Activated naive CD4-positive, alpha-beta T cell treated with Interleukin-2 at 50 U/mL for 16 hours (primary cell): ENCODE measurements at places on chromosomes 6 and 20.

DNA sequence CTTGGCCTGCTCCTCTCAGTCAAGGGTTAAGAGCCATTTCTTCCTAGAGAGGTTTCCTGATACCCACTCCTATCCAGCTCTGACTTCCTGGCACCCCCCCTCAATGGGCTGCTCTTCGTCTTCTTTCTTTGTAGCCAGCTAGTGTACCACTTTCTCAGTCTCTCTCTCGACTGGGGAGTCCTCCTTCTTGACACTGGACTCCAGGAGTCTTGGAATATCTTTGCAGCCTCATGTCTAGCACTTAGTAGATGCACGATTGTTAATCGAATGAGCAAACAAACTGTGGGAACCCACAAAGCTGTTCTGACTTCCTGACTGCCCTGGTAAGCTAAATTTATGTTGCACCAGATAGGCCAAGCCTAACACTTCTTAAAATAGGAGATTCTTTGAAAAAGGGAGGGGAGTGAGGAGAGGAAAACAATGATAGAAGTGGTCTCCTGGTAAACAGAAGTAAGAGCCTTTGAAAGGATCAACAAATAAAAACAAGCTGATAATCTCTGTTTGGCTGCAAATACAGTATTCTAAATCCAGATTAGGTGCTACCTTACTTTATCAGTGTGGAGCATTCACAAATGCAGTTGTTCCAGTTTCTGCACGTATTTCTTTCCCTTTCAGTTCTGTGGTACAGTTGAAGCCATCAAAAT is 160.1 kb upstream of the CITED2 start:
- no peak for DNase-seq

- no peak for DNase-seq
Measured at GRCh38 chr6:119493980-119494379, 144.4 kb upstream of the MAN1A1 start.

GRCh38 chr20:22020201-22020600 is 314.7 kb downstream of the PAX1 start:
- no peak for DNase-seq

DNA sequence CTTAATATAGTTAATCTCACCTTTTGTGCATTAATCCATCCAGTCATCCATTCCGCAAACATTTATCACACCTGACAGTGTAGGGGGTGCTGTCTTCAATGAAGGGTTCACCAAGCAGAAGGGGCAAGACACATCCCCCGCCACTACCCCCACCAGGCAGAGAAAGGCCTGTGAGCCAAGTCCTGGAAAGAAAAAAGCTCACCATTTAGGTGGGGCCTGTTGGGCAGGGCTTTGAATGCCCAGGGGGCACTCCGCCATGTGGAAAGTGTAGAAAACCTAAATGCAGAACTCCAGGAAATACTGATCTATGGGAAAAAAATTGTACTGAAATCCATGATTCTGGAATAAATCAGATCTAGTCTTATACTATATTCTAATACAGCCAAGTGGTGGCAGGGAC is 4.8 kb upstream of the STX16 start:
- DNase-seq, result no peak

- DNase-seq, result no peak
Measured at GRCh38 chr6:17334265-17334664, 53.1 kb downstream of the RBM24 start.

DNA sequence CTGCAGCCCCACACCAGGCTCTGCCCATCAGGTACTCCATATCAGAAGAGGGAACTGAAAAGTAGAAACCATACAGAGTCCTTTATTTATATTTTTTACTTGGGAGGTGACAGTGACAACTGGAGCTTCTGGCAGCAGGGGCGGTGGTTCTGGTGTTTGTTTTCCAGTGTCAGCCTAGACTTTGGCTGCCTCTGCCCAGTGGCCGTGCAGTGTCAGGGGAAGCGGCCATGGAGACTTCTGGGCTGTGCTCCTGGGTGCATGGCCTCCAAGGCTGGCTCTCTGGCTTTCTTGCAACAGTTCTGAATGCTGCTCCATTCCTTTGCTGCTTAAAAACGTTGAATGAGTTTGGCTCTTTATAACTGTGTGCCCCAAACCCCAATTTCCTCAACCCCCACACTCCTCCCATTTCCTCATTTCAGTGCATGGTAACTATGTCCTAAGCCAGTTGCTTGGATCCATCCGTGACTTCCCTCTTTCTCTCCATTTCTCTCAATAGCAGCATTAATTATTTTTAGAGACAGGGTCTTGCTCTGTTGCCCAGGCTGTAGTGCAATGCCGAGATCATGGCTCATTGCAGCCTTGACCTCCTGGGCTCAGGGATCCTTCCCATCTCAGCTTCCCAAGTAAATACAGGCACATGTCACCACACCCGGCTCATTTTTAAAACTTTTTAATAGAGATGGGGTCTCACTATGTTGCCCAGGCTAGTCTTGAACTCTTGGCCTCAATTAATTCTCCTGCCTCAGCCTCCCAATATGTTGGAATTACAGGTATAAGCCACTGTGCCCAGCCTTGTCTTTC is 141.1 kb upstream of the SGK1 start:
- no peak for DNase-seq

DNA sequence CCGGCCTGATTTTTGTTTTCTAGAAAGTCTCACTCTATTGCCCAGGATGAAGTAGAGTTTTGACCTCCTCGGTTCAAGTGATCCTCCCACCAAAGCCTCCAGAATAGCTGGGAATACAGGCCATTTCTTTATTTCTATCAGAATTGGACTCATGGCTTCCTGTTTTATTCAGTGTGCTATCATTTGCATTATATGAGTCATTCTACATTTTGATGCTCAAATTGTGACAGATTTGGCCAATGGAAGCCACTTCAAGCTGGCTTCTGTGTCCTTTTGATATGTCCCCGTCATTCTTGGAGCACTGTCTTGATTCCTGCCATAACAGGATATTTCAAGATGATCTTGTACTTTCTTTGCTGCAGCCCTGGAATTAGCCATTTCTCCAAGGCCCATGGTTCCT is 75.1 kb downstream of the CNBD2 start:
- no peak for DNase-seq

DNA sequence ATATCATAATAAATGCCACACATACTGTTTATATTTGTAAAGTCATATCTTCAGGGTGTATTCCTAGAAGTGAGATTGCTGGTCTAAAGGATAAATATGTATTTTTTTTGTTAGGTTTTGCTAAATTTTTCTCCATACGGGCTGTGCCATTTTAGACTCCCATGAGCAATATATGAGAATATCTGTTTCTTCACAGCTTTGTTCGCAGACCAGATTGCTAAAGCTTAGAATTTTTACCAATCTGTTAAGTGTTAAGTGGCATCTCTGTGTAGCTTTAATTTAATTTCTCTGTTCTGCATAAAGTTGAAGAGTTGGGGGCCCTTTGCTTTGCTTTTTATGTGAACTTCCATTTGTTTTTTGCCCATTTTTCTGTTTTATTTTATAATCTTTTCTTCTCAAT is 32.3 kb upstream of the NUS1 start:
- DNase-seq, result no peak

DNA sequence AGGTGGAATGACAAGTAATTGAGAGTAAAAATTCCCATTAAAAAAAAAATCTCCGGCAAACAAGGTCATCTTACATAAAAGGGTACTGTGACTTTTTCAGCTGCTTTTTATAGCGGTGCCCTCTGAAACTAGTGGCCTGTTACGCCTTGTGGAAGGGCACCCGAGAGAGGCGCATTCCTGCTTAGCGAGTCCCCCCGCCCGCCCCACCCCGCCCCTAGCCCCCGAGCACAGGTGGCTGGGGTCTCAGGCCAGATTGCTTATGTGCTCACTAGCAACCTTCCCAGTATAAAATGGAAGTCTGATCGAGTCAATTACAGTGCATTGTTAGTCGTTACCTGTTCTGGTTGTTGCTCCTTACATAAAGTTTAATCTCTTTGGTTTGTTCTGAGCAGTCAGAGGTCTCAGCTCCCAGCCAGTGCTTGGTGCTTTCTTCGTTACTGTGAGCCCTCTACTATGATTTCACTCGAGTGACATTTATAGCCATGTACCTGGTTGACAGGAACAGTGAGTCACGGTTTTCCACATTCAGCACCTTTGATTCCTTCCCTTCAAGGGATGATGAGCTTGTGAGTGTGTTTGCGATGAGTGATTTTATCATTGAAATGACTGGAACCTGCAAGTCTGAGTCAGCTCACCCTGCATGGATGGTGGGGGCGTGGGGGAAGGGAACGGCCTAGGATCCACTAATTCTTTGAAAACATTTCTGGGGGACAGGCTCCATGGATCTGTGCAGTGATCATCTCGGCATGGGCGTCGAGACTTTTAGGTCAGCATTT is 47.6 kb downstream of the ZDHHC14 start:
- peak; percentile 69 for DNase-seq

DNA sequence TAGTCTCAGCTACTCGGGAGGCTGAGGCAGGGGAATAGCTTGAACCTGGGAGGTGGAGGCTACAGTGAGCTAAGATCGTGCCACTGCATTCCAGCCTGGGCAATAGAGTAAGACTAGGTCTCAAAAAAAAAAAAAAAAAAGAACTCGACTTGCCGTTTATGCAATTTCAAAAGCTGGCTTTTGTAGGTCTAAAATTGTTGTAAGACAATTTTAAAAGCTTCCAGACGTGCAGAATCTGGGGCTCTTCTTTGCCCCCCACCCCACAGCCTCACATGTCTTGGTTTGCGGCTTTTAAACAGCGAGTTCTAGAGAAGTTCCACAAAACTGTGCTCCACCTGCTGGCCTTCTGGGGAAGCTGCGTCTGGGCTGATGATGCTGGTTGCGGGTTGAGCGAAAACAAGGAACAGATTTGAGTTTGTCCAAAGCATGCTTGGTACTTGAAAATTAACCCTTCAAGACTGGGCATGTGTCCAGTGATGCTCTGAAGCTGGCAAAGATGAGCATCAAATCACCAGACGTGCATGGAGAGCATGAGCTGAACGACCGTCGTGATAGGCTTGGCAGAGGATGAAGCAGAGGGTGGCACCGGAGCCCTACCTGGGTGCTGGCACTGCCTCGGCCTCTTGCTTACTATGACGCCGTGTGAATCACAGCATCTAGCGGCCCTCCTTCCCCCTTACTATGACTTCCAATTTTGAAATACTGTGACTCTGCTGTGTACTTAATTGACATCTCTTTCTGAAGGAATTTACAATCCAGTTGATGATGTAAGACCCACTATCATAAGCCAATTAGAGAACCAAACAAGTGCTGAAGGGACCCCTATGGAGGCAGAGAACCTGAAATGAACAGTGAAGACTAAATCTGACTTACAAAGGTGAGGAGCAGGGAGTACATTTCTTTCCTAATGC is 171.4 kb downstream of the GMPR start:
- DNase-seq, result peak; percentile 61

GRCh38 chr6:3226042-3226441 is 1.4 kb downstream of the TUBB2B start:
- no peak for DNase-seq

GRCh38 chr6:129641344-129641743 is 68.6 kb downstream of the ARHGAP18 start:
- DNase-seq, result no peak

GRCh38 chr20:34720266-34720665 is 16.1 kb downstream of the TP53INP2 start:
- no peak for DNase-seq

DNA sequence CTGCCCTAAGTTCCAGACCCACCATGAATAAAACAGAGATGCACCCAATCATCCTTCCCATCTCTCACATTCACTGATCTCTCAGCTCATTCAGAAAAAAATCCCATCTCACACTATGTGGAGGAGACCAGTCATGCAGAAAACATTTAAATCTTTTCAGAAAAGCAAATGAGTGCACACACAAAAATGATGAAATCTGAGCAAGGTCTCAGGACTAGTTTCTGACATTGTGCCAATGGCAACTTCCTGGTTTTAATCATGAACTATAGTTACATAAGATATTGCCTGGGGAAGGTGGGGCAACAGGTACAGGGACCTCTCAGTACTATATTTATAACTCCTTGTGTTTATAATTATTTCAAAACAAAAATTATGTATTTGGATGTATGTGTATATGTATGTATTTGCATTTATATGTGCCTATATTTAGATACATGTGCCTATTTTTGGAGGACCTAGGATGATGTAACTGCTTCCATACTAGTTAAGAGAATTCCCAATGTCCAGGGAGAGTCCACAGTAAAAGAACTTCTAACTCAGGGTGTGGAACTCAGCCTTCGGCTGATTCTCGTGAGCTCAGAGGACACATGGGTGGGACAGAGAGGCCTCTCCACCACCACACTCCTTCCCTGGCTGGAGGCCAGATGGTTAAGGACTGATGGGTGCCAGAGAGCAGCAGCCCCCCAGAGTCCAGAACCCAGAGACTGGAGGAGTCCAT is 71.7 kb upstream of the MAP3K4 start:
- DNase-seq, result no peak

GRCh38 chr6:77987035-77987384 is 334.2 kb downstream of the MEI4 start:
- no peak for DNase-seq

GRCh38 chr6:42520786-42521607 is 42.8 kb upstream of the UBR2 start:
- peak; percentile 6 for DNase-seq

DNA sequence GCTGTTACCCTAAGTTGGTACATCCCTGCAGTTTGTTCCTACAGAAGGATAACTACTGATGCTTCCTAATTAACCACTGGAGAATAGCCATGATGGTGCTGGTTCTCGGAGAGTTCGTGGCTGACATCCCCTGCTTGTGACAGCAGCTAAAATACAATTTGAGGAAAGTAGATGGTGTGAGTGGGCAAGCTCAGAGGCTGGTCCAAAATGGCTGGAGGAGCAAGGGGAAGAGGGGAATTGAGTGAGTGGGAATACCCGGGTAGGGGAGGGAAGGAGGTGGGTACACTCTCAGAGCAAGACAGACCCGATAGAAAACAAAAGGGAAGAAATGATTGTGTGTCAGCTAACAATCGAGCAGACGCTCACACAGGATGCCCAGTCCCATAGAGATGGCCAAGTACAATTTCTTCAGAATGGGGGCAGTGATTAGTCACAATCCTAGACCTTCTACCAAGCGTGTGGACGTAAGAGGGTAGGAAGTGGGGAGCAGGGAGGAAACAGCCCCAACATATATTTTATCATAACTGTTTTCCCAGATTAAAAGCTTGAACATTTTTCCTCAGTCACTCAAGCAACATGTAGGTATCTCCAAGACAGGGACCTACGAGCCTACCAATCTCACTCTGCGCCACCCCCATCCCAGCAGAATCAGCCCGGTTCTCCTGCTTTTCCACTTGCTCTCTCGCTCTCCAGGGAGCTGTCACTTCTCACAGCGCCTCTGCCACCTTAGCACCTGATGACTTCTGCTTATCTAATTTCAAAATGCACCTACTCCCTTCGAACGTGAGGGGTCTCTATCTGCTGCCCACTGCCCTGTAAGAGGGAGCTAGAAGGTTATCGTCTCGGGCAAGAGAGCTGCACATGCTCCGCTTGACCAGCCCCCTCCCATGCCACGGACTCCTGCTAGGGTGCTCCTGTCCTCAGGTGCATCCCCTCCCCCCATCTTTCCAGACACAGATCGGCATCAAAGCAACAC is 26.2 kb downstream of the RIPOR2 start:
- DNase-seq, result no peak

DNA sequence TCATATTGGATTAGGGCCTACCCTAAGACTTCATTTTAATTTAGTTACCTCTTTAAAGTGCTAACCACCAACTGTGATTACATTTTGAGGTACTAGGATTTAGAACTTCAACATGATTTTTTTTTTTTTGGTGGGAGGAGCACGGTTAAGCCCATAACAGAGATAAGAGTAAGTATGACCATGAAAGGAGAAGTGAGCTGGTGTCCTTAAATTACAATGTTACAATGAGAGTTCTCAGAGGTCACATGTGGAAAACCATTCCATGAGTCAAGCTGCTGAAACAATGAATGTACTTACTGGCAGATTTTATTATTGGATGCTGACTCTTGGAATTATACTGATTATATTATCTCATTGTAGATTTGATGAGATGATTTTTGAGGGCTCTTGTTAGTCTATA is 779.3 kb upstream of the CITED2 start:
- DNase-seq, result no peak

- DNase-seq, result no peak
Measured at GRCh38 chr20:20192366-20192765, 140.0 kb downstream of the CFAP61 start.
